ENCODE measurements at places on chromosomes 1 and 21.

DNA sequence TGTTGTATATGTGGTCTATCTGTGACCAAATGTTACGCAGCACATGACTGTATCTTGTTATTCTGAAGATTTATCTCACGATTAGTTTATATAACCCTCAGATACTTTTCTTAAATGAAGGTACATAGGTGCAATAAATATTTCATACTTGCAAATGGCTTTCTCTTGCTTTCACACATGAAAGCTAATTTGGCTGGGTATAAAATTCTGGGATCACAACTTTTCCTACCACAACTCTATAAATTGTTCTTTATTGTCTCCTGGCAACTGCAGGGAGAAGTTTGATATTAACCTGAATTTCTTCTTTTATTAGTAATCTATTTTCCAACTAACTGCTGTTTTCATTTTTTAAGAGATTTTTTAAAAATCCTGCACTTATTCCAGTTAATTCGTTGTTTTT is 58.9 kb downstream of the KCNK2 start:
- DNase-seq = no peak

- DNase-seq = no peak
These were observed 13.4 kb downstream of the PLA2G5 start for GRCh38 chr1:20083178-20083944.

GRCh38 chr1:14710331-14710730 is 111.8 kb downstream of the KAZN start:
- DNase-seq = no peak

- peak; percentile 95 for DNase-seq
These were observed 336.0 kb upstream of the NR5A2 start for GRCh38 chr1:199691540-199691939.

GRCh38 chr1:53128401-53128800 is 14.0 kb downstream of the SLC1A7 start:
- no peak for DNase-seq

DNA sequence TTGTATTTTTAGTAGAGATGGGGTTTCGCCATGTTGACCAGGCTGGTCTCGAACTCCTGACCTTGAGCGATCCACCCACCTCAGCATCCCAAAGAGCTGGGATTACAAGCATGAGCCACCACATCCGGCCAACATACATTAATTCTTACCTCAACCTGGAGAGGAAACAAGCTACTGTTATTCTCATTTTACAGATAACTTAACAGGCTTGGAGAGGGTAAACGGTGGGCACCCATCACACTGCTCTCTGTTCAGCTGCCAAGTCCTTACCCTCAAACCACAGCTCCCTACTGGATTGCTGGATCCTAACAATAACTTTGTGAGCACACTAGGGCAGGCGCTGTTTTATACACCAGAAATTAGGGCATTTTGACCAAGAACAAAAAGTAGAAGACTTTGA is 93.6 kb upstream of the BARHL2 start:
- no peak for DNase-seq

Measured in M059J (cell line).